CD4-positive, alpha-beta T cell treated with Interleukin-2 at 100 ng/mL for 4 hours (primary cell): ENCODE measurements at places on chromosomes 11 and 22.
A peak's percentile ranks its signal among the peaks of the same experiment; 100 is the strongest.

DNA sequence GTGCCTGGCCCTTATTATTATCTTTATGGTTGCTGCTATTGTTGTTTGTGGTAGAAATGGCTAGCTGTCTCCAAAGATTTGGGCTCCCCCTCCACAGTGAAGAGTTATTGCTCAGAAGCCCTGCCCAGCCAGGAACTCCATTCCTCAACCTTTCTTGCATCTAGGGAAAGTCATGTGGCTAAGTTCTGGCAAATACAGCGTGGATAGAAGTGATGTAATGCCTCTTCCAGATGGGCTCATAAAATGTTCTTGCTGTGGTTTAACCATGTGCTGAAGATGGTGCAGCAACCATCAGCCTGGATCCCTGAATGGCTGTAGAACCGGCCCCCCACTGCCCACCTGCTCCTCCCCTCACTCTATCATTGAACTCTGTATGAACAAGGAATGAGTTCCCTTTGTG is 203.5 kb upstream of the E2F8 start:
- DNase-seq = no peak

DNA sequence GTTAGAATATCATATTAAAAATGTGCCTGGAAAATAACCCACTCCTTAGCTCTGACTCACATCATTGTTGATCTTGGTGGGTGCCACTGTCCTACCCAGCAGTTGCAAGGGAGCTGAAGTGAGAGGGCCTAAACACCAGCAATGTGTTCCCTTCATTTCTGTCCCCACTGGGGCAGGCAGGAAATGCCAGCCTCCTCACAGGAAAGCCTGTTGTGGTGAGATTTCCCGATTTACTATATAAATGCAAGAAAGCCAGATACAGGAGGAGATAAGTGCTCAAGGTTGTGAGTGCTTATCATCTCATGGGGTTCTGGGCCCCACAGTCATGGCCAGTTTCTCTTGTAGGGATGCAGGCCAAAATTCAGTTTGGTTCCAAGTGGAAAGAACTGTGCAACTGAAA is 15.8 kb upstream of the FLI1 start:
- DNase-seq = no peak

DNA sequence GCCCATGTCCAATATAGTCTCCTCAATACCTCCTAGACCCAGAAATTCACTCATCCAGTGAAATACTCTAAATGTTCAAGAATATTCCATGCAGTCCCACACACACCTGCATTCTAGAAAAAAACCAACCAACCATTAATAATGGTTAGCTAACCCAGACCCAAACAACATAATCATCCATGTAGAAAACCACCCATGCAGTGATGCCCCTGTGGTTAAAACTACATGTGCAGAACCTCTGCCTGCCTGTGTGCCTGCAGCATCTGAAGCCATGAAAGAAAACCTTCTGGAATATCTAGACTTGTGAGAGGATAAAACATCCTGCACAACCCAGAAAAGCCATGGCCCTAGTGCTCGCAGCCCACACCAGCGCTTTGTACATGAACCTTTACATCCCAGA is 47.8 kb downstream of the SLC22A12 start:
- no peak for DNase-seq

DNA sequence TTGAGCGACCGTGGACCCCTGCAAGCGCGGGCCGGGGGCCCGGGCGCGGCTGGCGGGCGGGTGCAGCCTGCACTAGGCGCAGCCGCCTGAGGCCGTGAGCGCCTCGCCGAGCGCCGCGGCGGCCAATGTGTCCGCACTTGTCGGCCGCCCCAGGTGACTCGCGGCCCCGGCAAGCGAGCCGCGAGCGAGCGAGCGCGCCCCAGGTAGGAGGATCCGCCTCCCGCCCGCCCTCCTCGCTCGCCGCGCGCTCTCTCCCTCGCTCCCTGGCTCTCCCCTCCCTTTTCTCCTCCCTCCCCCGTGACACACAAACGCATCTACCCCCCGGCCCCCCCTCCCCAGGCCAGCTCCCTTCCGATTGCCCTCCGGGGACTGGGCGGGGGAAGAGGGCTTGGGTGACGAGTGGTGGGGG is at the start of gene WNT7B:
TSS of gene WNT7B (minus strand) at position 160 of the 409 bp plus-strand sequence. CDS start 408 bp downstream, outside the sequence.
- DNase-seq = no peak

GRCh38 chr11:17531636-17532113 is 12.5 kb downstream of the USH1C start:
- no peak for DNase-seq

GRCh38 chr11:86247608-86248007 is 3.1 kb downstream of the EED start:
- DNase-seq = peak; percentile 32

DNA sequence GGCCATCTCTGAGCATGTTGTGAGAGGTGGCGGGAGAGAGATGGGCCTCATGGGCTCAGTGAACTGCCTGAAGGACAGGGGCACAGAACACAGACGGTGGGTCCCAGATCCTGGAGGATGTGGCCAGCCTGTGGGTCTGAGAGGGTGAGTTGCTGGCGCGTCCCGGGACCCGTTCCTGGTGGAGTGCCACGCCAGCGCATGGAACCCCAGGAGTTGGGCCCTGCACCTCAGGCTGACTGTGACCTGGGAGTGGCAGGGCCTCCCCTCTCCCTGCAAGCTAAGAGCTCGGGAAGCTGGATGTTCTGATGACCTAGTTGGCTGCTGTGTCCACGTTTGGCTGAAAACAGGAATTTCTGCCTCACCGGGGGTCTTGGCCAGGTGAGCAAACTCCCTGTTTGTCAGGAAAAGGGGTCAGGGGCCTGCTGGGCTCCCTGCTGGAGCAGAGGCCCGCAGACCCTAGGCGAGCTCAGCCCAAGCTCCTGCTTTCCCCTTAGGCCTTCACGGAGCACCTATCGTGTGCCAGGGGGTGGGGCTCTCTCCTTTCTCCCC is 15.0 kb downstream of the LRRC32 start:
- no peak for DNase-seq

GRCh38 chr11:77611921-77612320 is 22.2 kb downstream of the AQP11 start:
- DNase-seq = no peak

- DNase-seq = no peak
These were observed 27.3 kb downstream of the INCENP start for GRCh38 chr11:62150887-62151736.

DNA sequence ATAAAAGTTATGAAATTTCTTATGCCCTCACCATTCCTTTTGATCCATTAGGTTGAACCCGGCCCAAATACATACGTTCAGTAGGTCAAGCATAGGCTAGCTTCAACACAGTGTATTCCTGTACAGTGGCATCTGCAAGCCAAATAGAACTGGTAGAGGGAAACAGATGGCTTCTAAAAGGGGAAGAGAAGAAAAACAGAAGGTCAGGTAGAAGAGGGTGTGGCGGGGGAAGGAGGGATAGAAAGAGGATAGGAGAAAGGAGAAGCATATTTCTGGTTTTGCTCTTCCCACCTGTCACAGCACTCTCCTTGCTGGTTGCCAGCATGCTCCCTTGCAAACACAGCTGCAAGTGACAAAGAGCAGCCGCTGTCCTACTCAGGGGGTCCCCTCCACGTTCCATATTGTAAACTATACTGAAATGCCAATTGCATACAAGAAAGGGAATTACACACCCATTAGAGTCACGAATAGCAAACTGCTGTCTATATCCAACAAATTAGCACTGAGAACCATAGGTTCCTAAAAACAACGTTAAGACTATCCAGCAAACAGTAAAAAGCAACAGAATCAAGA is 71.8 kb downstream of the PHF21A start:
- DNase-seq = no peak
